ENCODE measurements at places on chromosomes 1 and 21.

DNA sequence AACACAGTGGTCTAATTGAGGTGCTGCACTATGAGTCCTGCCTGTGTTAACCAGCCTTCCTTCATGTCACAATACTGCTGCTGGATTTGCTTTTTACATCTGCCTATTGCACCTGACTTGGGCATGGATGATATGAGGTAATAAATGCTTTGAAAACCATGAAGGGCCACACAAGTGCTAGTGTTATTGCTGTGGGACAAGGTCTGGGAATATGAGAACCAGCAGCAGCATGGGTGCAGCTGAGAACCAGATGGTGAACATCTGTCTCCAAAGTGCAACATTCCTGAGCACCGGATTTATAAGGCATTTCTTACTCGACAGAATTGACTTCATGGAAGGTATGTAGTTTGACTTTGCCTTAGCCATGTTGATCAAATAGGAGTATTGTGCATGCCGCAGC lies 16.6 kb downstream of the TRIM45 start:
- DNase-seq, result no peak

- no peak for DNase-seq
These were observed 23.9 kb upstream of the ABCA4 start for GRCh38 chr1:94144836-94145235.

- no peak for DNase-seq
These were observed 8.8 kb downstream of the ADCY10 start for GRCh38 chr1:167905182-167905581.

DNA sequence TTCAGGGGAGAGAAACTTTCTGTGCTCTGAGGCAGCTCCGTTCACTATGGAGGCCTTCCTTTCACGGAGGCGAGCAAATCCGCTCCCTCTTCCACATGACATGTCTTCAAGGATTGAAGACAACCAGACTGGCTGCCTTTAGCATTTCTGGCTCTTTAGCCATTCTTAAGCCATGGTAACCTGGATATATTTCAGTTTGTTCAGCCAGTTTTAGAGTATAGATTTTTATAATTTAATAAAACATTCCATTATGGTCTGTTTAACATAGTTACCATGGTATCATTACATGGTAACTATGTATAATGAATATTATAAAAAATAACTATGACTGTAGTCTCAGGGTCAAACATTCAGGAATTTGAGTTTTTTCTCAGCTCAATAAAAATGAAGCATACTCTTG lies 54.2 kb upstream of the NFIA start:
- DNase-seq, result no peak

GRCh38 chr1:197807739-197808453 lies 32.6 kb upstream of the DENND1B start:
- no peak for DNase-seq

- DNase-seq, result no peak
These were observed 55.8 kb upstream of the MTF2 start for GRCh38 chr1:93023281-93023680.

DNA sequence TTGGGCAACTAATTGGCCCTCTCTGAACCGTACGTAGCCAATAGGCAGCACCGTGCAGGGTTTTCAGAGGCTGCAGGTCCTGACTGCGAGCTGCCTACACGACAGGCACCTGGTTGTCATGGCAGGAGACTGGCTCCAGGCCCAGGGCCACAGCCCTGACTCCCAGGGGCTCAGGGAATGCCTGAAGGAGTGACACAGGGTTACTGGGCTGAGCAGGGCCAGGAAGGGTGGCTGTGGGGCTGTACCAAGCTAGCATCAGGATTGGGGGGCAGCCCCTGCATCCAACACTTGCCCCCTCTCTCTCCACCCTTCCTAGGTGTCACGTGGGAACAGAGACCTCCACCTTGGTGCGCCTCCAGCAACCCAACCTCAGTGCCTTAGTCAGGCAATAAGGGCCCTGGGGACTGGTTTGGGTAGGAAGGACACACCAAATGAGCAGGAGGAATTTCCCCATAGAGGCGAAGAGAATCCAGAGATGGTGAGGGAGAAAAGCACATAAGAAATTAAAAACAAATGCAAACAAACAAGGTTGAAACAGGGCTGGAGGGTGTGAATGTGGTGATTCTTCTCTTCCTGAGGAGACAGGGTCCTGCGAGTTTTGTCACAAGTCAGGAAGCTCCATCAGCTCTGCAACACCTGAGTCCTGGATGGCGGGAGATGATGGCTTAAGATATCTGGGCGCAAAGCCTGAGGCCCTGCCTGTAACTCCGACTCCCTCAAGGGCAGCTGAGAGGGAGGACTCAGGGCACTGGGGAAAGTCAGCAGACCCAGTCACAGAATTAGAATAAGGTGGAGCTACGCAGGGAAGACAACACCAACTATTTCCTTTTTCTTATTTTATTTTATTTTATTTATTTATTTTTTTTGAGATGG lies 19.7 kb upstream of the RNU1-4 start:
- no peak for DNase-seq

GRCh38 chr1:172717722-172718465 lies 59.0 kb downstream of the FASLG start:
- DNase-seq, result no peak

GRCh38 chr1:79981481-79981880 lies 975.0 kb upstream of the ADGRL4 start:
- DNase-seq, result no peak

GRCh38 chr21:42565206-42565810 lies 51.7 kb downstream of the SLC37A1 start:
- no peak for DNase-seq

- DNase-seq, result no peak
These were observed 81.4 kb downstream of the IGSF21 start for GRCh38 chr1:18188820-18189517.

GRCh38 chr1:43473463-43473862 lies 19.7 kb upstream of the HYI start:
- no peak for DNase-seq

GRCh38 chr1:66678146-66678545 lies 74.1 kb upstream of the DYNLT5 start:
- DNase-seq, result no peak

DNA sequence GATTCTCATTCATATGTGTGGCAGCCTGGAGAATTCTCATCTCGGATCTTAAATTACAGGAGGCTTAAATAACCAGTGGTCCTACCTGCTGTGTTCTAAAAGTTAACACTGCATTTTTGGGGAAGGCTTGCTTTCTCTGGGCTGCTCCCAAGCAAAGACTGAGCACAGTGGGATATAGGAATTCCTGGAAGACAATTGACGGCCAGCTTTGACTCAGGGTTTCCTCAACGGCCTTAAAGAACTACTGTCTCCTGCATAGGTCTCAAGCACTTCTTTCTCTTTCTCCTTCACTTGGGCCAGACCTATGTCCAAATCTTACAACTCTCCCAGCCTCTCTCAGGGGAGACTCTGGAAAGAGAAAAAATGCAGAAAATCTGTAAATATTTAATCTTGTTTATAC lies 1.0 kb upstream of the KRTAP13-3 start:
- DNase-seq, result no peak

GRCh38 chr1:57898531-57898930 lies 474.7 kb upstream of the DAB1 start:
- DNase-seq, result no peak

GRCh38 chr1:182338806-182339370 lies 52.7 kb downstream of the GLUL start:
- no peak for DNase-seq

GRCh38 chr1:182752077-182752988 lies 37.2 kb upstream of the NPL start:
- DNase-seq, result no peak

DNA sequence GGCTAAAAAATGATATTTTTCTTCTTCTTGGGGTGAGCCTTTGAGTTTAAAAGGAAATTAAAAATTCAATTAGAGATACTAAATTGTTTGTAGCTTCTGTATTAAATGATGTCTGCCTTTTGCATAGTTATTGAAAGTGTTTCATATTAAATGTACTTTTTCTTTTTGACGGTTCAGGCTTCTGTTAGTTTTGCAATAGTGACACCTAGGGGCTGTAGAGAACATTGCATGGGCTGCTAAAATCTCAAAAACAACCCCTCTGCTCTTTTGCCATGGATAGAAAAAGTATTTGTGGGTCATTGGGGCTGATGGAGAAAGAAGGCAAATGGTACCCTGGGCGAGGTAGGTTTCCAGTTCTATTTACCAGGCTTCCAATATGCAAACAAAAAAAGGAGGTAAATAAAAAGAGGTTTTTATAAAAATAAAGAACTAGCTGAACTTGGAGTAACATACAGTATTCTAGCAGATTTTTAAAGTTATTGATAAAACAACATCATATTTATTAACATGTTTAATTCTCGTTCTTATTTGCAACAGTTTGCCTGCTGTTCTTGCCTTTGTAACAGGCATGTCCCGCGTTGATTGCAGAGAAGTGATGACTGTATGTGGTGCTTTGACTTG lies 115.4 kb upstream of the HOOK1 start:
- no peak for DNase-seq

DNA sequence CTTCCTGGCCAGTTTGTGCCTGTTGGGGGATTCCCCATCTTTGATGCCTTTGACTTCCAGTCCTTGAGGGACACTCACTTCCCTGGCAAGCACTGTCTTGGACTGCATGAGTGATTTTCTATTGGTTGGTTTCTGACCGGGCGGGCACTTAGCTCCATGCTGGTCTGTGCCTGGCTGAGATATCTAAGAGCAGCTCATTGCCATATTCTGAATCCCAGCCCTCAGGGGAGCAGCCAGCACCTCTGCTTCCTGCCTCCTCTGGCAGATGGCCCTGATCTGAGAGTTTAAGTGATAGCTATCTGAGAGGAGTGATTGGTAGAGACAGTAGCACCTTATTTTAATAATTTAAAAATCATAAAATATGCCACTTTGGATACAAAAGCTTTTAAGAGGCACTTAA lies 52.5 kb downstream of the DISC1 start:
- no peak for DNase-seq

DNA sequence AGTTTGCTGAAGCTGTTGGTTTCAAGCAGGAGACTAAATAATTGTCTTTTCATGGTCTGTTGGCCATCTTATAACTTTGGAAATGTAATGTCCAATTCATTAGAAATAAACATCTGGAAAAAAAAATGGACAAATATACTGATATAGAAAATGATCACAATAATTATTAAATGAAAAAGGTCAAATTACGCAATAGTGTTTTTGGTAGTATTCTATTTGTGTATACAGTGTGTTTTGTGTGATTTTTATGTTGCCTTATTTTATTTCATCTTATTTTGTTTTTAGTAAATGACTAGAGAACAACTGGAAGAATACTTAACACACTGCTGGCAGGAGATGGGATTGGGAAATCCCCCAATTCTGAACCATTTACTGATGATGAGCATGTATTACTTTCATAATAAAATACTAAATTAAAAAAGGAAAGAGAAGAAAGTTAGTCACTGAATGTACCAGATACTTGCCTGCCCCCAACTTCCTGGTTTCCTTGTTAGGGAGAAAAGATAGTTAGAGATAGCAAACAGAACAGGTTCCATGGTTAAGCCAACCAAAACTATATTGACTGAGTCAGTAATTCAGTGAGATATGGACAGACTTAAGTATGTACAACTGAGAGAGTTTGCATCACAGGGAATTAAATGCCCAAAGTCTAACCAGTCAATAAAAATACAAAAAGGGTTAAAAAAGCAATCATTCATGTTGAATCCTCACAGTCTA lies 24.0 kb upstream of the SAMD13 start:
- no peak for DNase-seq

DNA sequence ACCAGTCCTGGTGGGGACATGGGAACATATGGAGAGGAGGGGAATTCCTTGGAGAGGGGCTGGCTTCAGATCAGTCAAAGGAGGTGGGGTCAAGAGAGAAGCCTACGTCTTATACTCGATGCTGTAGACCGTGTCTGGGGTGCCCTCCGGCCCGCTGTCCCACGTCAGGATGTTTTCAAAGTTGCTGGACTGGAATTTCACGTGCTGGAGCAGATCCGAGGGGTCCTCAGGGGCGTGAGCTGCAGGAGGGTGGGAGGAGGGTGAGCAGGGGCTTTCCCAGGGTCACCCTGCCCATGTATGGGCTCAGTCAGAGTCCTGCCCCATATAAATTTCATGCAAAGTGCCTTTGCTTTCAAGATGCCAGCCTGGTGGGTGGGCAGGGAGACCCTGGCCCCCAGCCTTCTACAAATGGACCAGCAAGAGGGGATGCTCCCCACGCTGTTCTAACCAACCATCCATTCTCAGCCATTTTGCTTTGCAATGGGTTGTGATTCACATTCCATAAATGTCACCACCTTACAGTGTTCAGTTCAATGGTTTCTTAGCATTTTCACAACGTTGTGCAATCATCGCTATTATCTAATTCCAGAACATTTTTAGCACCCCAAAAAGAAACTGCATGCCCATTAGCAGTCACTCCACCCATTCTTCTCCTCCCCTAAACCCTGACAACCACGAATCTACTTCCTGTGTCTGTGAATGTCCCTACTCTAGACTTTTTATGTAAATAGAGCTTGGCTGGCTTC lies 4.3 kb downstream of the IL22RA1 start:
- no peak for DNase-seq

DNA sequence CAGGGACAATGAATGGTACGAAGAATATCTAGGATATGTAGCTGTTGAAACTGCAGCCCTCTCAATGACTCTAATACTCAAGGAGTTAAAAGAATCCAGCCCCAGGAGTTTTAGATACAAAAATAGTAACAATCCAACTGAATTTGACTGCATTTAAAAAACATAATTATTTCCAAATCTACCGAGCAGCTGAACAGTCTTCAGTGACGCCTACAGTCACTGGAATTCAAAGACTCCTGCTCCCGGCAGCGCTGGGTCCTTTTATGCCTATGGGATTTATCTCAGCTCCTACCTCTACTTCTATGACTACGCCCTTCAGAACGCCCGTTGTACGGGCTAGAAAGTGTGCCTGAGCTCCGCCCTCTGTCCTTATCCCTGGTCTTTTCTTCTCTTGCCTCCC lies 55.7 kb downstream of the WARS2 start:
- DNase-seq, result no peak

DNA sequence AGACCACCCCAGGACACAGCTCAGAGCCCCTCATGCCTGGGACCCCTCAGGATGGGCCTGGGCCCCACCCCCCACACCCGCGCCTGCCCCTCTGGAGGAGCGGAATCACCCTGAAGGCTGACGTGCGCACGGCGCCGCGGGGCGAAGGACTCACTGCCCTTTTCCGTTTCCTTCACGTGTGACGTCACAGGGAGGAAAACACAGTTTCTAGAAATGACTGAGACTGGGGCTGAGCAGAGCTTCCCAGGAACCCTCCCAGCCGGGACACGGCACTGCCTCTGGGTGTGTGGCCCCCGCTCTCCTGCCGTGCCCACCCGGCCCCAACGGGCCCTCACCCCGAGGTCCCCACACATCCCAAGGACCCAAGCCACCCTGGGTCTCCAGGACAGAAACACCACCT lies 5.4 kb upstream of the TNFRSF4 start:
- DNase-seq, result no peak
